ENCODE measurements at places on chromosomes 2 and 18. TPM values are rescaled to one million over a fixed set of nuclear protein-coding genes. Genes with fewer than 3 reads are reported as not detected.
A peak's percentile ranks its signal among the peaks of the same experiment; 100 is the strongest.

DNA sequence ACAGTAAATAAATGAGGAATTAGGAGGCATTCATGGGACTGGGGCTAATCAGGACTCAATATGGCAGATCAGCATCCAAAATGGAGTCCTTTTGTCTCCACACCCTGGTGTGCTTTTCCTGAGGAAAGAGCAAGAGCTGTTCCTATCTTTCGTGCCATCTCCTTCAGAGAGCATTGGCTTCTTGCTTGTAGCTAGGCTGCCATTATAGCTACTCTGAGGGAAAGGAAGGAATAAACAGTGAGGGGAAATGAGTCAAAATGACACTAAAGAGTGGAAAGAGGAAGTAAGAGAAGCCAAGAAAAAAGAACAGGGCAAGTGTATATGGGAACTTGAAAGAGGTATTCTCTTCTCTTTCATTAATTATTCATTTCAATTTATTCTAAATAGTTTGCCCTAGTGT lies 8.4 kb upstream of the NMI start:
- no peak for DNase-seq
- no peaks in the 10 kb centered on the region for H3K27me3 ChIP-seq
- H3K36me3 ChIP-seq, result no peaks in the 10 kb centered on the region
- H3K4me1 ChIP-seq, result no peaks in the 10 kb centered on the region

DNA sequence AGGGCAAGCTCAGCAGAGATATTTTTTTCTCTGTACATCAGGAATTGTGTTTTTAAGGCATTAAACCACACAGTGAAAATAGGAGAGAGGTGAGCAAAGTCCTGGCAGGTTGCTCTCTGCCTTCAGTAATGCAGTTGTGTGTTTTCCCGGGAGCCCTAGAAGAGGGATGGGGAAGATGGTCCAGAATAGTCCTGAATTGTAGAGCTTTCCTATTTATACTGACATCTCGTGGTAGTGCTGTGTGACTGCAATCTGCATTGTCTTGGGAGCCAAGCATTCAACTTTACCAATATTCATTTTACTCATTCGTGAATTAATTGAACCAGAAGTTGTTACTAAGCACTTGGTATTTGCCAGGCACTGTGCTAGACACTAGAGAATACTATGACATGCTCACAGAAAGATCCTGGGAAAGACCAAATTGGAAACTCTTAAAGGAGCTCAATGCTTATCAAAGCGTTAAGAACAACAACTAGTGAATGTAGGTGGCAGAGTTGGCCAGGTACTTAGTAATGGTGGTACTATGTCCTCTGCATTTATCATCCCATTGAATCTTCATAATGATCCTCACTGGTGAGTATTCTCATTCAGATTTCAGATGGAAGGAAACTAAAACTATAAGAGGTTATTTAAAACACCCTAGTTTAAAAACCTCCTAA lies 214.6 kb downstream of the TRIB2 start:
- peaks cover 5% of the 10 kb centered on the region for H3K4me1 ChIP-seq
- no peak overlapping the region for H3K4me3 ChIP-seq
- no peaks in the 10 kb centered on the region for H3K27me3 ChIP-seq
- DNase-seq, result peak; percentile 53
- H3K36me3 ChIP-seq, result no peaks in the 10 kb centered on the region

DNA sequence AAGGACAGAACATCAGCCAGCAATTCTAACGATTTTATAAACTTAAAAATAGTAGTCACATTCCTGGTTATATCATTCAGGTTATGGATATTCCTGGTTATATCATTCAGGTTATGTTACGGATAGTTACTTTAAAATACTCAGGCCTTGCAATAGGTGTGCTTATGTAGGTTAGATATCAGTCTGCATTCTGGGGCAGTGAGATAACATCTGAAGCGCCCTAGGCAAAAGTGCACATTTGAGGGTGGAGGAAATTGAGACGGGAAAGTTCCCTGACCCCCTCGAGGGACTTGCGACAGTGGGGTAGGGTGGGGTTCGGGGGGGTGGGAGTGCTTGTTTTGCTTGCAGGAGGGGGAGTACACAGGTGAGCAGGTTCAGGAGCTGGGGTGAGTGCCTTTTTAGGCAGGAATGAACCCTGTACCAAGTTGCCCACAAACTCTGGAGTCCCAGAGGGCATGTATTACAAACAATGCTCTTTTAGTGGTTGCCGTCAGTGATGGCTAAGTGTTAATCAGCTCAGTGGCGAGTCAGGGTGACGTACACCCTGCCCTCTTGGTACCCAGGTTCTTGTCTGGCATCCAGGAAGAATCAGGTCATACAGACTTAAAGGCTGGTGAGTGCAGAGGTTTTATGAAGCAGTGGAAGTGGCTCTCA lies 31.8 kb downstream of the CREG2 start:
- H3K4me1 ChIP-seq, result peaks cover 11% of the 10 kb centered on the region
- no peak for DNase-seq
- H3K27me3 ChIP-seq, result no peaks in the 10 kb centered on the region
- no peak overlapping the region for H3K27ac ChIP-seq
- H3K4me3 ChIP-seq, result no peak overlapping the region
- H3K36me3 ChIP-seq, result no peaks in the 10 kb centered on the region

Gene SERPINB11
- polyA plus RNA-seq, result not detected

DNA sequence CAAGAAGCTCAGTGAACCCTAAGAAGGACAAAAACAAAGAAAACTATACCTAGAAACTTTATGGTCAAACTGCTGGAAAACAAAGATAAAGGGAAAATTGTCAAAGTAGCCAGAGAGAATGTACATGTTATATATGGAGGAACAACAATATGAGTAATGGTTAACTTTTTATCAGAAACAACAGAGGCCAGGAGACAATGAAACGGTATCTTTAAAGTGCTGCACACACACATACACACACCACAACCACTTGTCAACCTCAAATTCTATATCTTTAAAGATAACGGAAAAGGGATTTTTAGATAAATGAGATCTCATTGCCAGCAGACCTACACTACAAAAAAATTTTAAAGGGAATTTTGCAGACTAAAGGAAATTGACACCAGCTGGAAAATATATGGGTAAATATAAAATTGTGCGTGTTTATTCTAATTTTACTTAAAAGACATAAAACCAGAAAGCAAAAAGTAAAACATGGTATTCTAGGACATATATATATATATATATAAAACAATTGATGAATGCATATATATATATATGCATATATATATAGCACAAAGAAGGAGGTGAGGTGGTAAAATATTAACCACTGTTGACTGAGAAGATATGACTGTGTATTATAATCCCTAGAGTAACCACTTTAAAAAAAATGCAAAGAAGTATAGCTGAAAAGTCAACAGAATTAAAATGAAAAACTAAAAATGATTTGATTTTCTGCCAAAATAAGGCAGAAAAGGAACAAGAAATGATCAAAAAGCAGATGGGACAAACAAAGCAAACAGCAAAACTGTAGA lies 172.0 kb downstream of the SRBD1 start:
- no peaks in the 10 kb centered on the region for H3K27me3 ChIP-seq
- H3K27ac ChIP-seq, result no peak overlapping the region
- no peaks in the 10 kb centered on the region for H3K36me3 ChIP-seq
- no peak overlapping the region for H3K4me3 ChIP-seq

DNA sequence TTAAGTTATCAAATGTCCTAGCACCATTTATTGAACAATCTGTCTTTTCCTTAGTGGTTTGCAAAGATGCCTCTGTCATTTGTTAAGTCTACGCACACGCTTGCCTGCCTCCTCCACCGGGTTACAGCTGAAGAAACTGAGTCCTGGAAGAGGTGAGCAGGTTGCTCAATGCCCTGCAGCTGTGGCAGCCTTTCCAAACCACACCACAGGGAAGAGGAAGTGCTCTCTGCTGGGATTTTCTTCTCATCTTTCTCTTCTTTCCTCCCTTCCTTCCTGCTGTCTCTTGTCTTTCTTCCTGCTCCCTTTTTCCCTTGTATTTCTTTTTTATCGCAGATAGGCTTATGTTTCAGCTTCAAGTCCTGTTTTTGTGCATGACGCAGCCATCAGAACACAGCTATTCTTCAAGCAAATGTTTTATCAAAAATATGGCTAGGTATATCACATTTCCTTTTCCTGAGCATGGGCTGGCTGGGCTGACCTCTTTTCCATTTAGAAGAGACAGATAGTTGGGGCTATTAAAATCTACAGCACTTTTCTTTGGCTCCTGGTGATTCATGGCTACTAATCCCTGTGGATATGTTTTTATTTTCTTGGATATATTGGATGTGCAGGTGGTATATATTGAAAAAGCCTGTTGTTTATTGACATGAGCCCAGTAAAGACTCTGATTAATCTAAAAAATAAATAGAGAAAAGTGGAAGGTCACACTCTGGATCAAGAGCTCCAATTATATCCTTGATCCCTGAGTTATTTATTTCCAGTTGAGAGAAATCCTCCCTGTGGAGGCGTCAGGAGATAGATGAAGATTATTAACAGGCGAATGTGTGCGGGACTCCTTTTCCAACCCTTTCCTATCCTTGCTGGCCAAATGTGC lies 214.6 kb downstream of the TSN start:
- H3K36me3 ChIP-seq, result no peaks in the 10 kb centered on the region
- H3K27me3 ChIP-seq, result peaks cover 4% of the 10 kb centered on the region
- DNase-seq, result no peak
- peaks cover 14% of the 10 kb centered on the region for H3K4me1 ChIP-seq

Gene PARD6G
- 12.1 TPM for polyA plus RNA-seq

- H3K27ac ChIP-seq, result no peak overlapping the region
- no peak overlapping the region for H3K4me3 ChIP-seq
- no peaks in the 10 kb centered on the region for H3K36me3 ChIP-seq
Measured at GRCh38 chr2:113078350-113078839, 10.6 kb downstream of the IL1F10 start.

Gene SERPINB3
- polyA plus RNA-seq, result not detected

GRCh38 chr18:32930695-32931301 lies 158.0 kb upstream of the KLHL14 start:
- H3K27ac ChIP-seq, result no peak overlapping the region
- H3K36me3 ChIP-seq, result no peaks in the 10 kb centered on the region
- no peak overlapping the region for H3K4me3 ChIP-seq
- DNase-seq, result peak; percentile 62

DNA sequence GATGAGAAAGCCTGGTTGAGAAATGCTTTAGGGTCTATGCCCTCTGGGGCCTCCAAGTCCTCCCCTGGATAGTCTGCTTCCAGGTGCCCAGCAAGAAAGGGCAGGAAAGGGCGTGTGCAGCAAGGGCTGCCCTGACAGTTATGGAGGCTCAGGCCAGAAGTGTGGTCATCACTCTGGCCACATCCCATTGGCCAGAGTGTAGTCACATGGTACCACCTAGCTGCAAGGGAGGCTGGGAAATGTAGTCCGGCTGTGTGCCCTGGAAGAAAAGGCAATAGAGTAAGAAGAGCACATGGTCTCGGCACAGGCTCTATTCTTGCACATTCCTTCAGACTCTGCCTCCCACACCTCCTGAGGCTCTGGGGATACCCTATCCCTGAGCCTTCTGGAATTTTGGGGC lies 35.7 kb downstream of the ODC1 start:
- H3K27me3 ChIP-seq, result no peaks in the 10 kb centered on the region
- H3K36me3 ChIP-seq, result no peaks in the 10 kb centered on the region
- H3K4me1 ChIP-seq, result peaks cover 24% of the 10 kb centered on the region
- no peak for DNase-seq

GRCh38 chr2:190235101-190235500 lies 84.5 kb downstream of the HIBCH start:
- no peak for DNase-seq
- H3K27ac ChIP-seq, result no peak overlapping the region
- H3K27me3 ChIP-seq, result no peaks in the 10 kb centered on the region
- H3K4me1 ChIP-seq, result no peaks in the 10 kb centered on the region

Gene CD8B2
- polyA plus RNA-seq, result not detected

DNA sequence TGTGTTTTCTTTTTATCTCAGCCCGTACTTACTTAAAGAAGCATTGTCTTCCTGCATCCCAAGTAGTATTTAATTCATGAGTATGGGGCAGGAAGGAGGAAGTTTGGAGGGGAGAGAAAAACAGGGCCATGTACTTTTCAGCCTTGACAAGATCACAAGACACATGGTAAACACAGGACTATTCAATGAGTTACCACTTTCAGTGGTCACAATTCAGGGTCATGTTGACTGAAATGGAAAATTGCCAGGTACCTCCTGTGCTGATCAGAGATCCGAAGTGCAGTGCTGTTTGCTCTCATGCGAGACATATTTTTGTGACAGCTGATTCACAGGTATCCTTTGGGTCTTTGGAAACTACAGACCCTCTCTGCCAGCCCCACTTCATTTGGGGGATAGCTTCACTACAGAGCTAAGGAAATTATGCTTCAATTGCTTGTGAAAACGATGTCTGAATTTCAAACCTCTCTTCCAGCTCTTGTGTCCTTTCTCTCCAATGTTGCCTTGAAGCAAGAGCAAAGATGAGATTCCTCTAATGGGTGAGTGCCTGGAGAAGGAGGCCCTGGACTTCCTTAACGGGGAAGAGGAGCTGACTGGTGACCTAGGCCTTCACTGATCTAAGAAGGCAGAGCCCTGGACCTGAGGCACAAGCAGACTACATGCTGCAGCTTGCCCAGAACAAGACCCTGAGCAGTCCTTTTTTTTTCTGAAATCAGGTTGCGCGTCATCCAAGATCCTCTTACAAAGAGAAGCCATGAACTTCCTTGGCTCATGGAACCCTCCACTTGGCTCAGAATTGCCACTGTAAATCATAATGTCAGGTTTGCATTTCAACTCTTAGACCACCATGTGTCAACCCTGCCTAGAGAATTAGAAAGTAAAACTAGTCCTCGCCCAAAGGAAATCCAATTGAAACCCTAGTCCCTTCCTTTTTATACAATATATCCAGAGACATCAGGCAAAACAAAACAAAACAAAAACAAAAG lies 44.1 kb downstream of the EVA1A start:
- H3K27me3 ChIP-seq, result no peaks in the 10 kb centered on the region
- H3K27ac ChIP-seq, result peak overlapping the region; percentile 71
- H3K4me1 ChIP-seq, result peaks cover 15% of the 10 kb centered on the region

GRCh38 chr2:18834341-18834740 lies 245.0 kb upstream of the NT5C1B start:
- H3K27ac ChIP-seq, result no peak overlapping the region
- no peaks in the 10 kb centered on the region for H3K36me3 ChIP-seq
- no peak for DNase-seq
- H3K27me3 ChIP-seq, result no peaks in the 10 kb centered on the region

GRCh38 chr18:36580874-36581750 lies 247.7 kb downstream of the TPGS2 start:
- no peaks in the 10 kb centered on the region for H3K4me1 ChIP-seq
- no peak for DNase-seq
- no peaks in the 10 kb centered on the region for H3K36me3 ChIP-seq
- H3K4me3 ChIP-seq, result no peak overlapping the region
- H3K27ac ChIP-seq, result no peak overlapping the region

DNA sequence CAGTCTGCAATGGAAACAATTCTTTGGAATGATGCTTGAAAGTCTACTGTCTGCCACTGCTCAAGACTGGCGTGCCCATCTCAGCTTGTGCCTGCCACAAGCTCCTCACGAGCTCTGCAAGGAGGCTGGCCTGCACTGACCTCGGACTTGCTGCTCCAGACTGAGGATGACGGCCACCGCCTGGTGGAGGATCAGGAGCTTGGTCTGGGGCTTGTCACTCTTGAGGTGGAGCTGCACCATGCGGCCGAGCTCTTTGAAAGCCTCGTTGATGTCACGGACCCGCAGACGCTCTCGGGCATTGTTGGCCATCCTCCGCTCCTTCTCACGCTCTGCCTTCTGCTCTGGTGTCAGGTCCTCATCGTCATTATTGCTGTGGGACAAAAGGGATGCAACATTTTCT lies 269.4 kb upstream of the CCDC68 start:
- no peak overlapping the region for H3K4me3 ChIP-seq
- peak; percentile 8 for DNase-seq
- no peaks in the 10 kb centered on the region for H3K36me3 ChIP-seq
- H3K27ac ChIP-seq, result peak overlapping the region; percentile 48

Data from hepatocyte (in vitro differentiated cells).